NCI-H1436 treated with DMSO at 0.1 percent for 48 hours (cell line): ENCODE measurements at places on chromosomes 1 and 21.

DNA sequence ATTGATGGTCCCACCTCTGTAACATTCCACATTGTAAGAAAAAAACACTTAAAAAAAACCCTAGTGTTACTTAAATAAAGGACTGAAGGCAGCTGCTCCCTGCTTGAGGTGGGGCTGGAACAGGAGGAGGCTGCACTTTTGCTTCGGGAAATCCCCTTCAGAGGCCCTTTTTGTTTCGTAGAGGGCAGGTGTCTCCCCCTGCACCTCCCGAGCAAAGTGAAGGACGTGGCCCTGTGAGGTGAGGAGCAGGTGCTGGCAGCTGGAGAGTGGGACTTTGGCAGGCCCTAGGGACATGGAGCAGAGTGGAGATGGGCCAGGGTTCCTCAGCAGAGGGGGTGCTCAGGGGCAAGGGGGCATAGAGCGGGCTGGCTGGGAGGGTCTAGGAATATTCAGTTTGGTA, 33.4 kb upstream of the WNT4 start:
- peak; percentile 41 for DNase-seq

GRCh38 chr21:36852293-36852692, 114.2 kb downstream of the HLCS start:
- DNase-seq = no peak

GRCh38 chr21:26843933-26844257, 1.3 kb downstream of the ADAMTS1 start:
- DNase-seq = no peak

DNA sequence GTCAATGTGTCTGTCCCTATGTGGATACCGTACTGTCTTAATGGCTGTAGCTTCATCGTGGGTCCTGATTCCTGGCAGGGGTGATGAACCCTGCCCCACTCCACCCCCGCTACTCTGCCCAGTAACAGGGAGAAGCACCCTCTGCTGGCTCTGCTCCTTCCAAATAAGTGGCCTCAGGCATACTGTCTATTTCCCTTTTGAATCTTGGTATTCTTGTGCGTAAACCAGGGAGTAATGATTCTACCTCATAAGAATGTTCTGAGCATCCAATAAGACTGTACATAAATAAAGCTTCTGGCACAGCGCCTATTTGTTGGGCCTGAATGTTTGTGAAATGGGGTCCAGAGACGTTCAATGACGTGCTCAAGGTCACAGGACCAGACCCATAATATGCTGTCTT, 35.2 kb upstream of the CTPS1 start:
- DNase-seq = no peak

GRCh38 chr1:22711591-22712501, 1.2 kb downstream of the EPHB2 start:
- DNase-seq = no peak

DNA sequence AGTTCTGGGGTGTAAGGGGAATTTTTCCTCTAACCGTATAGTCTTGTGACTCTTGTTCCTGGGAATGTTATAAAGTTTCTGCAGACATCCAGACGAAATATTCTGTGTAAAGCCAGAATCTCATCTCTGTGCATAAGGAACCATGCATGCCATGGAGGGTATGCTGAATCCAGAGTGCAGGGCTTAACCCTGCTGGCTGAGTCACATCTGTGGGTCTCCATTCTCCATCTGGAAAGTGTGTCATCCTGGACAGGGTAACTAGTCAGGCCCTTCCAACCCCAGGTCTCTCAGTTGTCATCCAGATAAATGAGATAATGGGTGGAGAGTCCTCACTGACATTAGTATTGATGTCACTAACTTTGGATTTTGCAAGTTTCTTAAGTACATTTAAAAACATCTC, 48.8 kb downstream of the ATP5PO start:
- no peak for DNase-seq

GRCh38 chr1:86987446-86987845, 73.0 kb downstream of the HS2ST1 start:
- no peak for DNase-seq

- DNase-seq = no peak
Observed at GRCh38 chr1:170864238-170864637, 71.1 kb upstream of the MROH9 start.

DNA sequence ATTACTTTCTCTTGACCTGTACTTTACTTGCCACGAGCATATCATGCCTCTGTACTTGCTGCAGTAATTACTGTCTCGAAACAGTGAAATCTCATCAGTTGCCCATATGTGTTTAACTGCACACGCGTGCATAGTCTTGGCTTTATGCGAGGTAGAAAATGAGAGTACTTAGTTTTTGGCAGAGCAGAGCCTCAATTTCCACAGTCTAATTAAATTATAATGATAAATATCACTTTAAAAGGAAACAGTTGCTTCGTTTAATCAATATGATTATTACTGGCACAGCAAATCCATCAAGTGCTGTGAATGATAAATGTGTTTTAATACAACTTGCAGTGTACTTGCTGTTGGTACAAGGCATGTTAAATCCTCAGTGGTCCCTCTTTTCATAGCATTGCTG, 47.6 kb downstream of the ADARB1 start:
- no peak for DNase-seq

DNA sequence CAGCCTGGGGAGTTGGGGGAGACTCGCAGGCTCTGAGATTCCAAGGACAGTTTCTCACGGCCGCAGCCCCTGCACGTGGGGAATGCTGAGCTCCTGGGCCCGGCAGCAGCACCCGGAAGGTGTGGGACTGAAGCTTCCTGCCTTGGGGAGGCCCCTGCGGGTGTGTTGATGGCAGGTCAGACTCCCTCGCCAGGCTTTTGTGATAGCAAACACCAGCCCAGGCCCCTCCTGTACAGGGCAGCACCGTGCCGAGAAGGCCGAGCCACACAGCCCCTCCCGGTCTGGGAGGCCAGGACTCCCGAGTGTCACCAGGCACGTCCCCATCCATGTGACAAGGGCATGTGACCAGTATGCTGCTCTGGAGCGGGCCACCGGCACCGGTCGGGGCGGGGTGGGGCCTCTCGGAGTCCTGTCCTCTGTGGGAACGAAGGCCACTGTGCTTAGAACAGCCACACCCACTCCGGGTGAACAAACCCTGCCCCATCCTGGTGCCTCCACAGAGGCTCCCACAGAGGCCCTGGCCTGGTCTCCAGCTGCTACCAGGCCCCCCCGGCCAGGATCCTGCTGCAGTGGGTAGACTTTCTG, 31.1 kb upstream of the ARHGEF16 start:
- no peak for DNase-seq

DNA sequence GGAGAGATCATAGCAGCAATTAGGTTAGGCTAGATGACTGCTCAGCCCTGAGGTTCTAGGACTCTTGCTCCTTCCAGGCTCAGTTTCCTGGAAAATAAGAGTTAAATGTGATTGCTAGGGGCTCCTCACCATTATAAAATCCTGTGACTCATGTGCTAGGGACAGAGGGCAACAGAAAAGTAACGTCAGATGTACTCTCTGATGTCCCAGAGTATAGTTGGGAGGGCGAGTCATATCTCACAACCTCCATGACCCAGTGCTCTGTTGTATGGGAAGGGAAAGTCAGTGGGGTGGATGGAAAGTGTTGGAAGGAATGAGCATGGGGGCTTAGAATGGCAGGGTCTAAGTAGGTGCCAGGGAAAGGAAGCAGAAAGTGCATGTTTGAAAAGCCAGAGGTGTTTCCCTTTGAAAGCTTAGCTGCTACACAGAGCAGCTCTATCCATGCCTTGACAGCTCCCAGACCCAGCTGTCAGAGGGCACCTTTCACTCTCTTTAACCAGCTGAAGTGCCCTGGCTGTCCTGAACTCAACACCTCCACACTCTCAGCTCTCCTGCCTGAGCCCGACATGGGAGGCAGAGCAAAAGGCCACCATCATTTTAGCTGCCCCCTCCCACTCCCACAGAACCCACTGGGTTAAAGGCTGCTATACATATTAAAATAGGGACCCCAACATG, 11.6 kb downstream of the GJA5 start:
- no peak for DNase-seq

DNA sequence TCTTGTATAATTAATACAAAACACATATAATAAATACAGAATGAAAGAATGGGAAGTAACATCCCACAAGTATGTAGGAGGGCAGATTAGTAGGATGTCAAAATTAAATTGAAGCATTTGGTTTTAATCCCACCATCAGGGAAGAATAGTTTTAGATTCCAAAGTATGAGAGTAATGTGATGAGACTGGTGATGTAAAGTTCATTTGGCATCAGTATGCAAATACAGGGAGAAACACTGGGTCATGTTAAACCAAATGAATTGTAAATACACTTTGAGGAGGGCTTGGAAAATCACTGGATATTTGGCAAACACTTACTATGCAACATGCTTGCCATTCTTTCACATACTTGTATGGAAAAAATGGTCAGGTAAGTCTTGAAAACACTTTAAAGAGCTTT, 358.8 kb downstream of the DPYD start:
- no peak for DNase-seq

- DNase-seq = no peak
Observed at GRCh38 chr21:25572861-25573310, 34.4 kb downstream of the MRPL39 start.

DNA sequence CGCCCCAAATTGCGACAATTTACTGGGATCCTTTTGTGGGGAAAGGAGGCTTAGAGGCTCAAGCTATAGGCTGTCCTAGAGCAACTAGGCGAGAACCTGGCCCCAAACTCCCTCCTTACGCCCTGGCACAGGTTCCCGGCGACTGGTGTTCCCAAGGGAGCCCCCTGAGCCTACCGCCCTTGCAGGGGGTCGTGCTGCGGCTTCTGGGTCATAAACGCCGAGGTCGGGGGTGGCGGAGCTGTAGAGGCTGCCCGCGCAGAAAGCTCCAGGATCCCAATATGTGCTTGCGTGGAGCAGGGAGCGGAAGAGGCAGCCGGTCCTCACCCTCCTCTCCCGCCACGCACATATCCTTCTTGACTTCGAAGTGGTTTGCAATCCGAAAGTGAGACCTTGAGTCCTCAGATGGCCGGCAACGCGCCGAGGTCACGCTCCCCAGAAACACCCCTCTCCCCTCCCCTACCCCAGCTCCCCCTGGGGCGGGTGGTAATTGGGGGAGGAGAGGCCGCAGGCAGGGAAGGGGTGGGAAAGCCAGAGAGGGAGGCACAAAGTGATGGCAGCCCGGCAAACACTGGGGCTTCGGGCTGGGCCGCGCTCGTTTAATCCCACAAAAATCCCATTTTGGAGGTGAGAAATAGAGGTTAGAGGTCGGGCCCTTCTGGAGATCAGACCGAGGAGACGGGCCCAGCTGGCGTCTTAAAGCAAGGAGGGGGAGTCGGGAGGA, 6.2 kb downstream of the SIM2 start:
- no peak for DNase-seq

- no peak for DNase-seq
Observed at GRCh38 chr21:32367158-32367557, 25.7 kb downstream of the URB1 start.

DNA sequence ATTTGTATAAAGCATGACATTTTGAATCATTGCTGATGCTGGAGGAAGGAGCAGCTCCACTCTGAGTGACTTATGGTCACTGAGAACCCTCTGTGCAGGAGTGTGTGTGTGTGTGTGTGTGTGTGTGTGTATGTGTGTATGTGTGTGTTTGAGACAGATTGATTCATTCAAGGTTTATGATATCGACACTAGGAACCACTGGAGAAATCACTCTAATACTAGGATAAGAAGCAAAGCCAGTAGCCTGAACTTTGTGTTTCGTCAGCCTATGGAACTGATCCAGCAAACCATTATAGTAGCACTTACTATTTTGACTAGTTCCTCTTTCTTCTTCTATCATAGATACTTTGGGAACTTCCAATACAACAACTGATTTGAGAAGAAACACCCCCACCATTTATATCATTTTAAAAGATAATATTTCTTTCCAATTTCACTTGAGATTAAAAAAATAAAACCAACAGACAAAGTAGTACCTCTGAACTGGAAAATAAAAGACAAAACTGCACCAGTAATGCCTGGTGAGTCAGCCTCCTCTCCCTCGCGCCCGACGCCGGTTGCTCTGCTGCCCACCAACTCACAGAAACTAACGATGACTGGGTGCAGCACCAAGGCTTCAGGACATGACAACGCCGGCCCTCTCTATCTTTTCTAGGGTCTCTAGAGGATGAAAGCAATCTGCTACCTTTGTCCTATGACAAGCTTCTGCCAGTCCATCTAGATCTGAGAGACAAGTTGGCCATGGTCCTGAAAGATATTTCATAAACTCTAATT, 20.9 kb downstream of the SLAMF1 start:
- DNase-seq = no peak

DNA sequence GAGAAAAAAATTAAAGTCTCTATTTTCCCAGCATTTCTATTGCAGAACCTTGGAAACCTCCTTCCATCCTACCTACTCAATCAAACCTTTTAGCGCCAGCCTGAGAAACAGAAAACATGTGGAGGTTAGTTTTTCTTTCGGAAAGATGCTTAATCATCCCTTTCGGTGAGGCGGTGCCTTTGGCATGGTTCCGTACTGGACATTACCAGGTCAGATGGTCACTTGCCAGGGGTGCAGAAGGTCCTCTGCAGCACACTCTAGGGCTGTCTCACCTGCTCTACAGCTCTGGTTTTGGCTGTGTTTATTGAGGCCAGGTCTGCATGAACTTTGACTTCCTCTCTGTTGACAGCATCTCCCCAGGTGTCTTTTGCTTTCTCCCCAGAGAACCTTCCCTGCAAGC, 121.5 kb downstream of the PLD5 start:
- no peak for DNase-seq

- DNase-seq = no peak
Observed at GRCh38 chr1:17016317-17016661, 4.6 kb upstream of the ATP13A2 start.

DNA sequence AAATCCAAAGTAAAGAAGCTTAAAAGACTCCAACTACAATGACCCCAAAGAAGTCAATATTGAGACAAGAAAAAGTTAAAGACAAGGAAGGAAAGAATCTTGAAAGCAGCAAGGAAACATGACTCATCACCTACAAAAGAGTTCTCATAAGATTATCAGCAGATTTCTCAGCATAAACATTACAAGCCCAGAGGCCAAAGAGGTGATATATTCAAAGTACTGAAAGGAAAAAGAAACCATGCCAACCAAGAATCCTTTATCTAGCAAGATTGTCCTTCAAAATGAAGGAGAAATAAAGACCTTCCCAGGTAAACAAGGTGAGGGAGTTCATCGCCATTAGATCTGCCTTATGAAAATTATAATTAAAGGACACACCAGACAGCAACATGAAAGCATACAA, 49.8 kb downstream of the CSMD2 start:
- DNase-seq = no peak

- DNase-seq = no peak
Observed at GRCh38 chr21:33733601-33734000, 91.3 kb downstream of the ITSN1 start.

GRCh38 chr21:25370311-25370744, 237.0 kb downstream of the MRPL39 start:
- no peak for DNase-seq

DNA sequence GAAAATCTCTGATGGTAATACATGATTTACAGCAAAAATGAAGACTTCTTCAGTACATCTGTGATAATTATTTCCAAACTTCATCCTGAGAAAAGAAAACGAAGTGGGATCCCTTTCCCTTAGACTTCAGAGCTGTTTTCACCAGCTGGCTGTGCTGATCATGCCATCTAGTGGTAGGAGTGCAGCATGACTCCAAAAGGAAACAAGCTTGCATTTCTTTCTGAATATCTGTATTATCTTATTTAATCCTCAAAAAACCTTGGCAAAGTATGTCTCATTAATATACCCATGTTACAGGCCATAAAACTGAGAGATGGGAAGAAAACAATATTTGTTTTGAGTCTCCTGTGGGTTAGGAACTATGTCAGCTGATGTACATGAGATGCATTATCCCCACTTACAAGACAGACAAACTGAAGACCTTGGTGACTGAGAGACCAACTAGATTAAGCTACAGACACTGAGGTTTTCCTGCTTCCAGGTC, 9.8 kb upstream of the GJA8 start:
- DNase-seq = no peak

- no peak for DNase-seq
Observed at GRCh38 chr21:29302359-29302875, 3.7 kb downstream of the BACH1 start.
